ENCODE measurements at places on chromosomes 5 and 9. TPM values are rescaled to one million over a fixed set of nuclear protein-coding genes. Genes with fewer than 3 reads are reported as not detected.

N4BP3 gene
- total RNA-seq = 0.25 TPM

SLC1A3 gene
- 16.9 TPM for total RNA-seq

DMGDH gene
- 0.37 TPM for total RNA-seq

CYSRT1 gene
- total RNA-seq = 0.14 TPM

SPATA31C1 gene
- not detected for total RNA-seq

LPAR1 gene
- total RNA-seq = 11.5 TPM

ZFP2 gene
- not detected for total RNA-seq

RGS7BP gene
- not detected for total RNA-seq

LRRC70 gene
- not detected for total RNA-seq

PCA3 gene
- total RNA-seq = not detected

TAF11L10 gene
- not detected for total RNA-seq

SELENOP gene
- 68.9 TPM for total RNA-seq

SPATA31D4 gene
- not detected for total RNA-seq
